ENCODE measurements at places on chromosomes 6 and 20.

DNA sequence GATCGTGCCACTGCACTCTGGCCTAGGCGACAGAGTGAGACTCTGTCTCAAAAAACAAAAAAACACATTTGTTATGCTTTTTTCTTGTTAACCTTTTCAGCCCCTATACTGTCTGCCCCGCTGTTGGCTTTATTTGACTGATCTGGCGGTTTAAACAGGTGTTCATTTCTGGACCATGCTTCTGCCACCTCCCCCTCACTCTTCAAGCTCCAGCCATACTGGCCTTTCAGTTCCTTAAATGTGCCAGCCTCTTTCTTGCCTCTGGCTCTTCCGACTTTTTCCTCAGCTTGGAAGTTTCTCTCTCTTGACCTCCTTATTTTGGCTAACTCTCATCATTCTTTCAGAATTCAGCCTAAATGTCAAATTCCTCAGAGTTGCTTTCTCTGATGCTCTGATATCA lies 35.2 kb upstream of the TXLNB start:
- DNase-seq, result no peak

DNA sequence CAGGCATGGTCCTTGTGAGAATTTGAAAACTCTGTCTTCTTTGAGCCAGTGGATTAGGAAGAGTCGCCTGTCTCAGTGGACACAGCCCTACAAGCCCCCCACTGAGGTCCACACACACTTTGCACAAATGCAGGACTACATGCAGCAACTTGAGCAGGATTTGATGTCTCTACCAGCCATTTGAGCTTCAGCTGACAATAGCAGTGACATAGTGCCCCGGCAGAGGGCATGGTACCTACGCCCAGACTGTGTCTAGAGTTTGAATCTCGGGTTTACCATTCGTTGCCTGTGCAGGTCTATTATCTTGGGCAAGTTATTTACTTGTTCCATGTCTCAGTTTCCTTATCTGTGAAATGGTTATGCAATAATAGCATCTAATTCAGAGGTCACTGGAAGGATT lies 580.1 kb downstream of the TFAP2B start:
- no peak for DNase-seq

DNA sequence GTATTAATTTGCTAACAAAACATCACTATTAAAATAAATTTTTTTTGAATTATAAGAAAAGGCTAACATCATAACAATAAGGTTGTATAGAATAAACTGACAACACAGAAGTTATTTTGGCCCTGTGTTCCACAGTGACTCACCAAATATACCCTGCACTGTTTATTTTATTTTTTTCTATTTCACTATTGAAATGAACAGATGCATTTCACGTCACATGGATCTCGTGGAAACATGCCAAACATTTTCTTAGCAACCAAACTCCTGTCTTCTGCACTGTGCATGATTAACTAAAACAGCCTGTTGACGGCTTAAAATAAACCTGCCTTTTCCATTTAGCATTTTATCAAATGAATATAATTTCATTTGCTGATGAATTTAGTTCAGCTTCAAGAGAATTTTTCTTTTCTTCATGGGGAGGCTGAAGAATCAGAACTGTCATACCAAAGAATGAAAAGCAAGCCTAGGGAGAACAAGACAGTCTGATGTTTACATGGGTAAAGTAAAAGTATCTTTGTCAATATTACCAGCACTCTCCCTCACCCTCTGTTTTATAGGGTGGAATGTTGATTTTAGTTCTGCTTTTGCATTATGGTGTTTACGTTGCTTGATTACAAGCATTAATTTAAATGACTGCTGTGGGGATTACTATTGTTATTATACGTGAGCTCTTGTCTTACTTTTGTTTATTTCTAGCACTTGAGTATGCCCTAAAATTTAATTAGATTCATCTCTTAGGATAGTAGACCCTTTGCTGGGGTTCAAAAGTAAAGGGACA lies 115.3 kb downstream of the LCA5 start:
- no peak for DNase-seq

GRCh38 chr6:97032955-97033354 lies 108.4 kb downstream of the KLHL32 start:
- DNase-seq, result no peak

GRCh38 chr6:100464903-100465700 lies at the start of gene SIM1:
TSS of gene SIM1 (minus strand) at chr6:100464921. CDS start at chr6:100463468, 1,453 bp downstream.
- DNase-seq, result no peak

GRCh38 chr6:128567029-128567428 lies 46.6 kb upstream of the PTPRK start:
- DNase-seq, result no peak

All from stimulated activated CD4-positive, alpha-beta T cell treated with anti-CD3 and anti-CD28 coated beads, Interleukin-1b, Interleukin-23, amount 100 ng/mL, for 4 hours (primary cell).